H54 (cell line): ENCODE measurements at places on chromosomes 7 and 10.

DNA sequence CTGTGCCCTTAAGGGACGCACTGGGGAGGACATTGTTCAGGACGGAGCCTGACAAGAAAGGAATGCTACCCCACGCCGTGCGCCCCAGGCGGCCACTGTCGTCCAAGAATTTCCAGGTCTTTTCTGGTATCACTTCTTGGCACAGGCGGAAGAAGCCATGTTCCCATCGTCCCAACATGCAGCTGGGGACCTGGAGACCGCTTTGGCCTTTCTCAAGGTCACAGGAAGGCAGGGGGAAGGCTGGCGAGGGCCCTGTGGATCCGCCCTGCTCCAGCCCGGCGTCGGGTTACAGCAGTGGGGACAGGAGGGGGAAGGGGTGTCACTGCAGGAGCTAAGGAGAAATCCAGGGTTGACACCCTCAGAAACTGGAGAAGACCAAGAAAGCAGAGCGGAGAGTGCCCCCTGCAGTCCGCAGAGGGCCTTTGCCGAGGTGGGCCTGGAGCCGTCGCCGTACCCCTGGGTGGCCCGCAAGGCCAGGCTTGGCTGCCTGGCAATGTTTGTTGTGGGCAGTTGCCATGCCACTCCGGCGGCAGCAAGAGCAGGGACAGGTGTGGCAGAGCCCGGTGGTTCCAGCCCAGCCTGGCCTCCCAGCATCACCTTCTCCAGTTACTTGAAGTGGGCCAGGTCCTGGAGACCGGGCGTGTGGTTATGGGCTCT is 104.1 kb downstream of the LHPP start:
- no peak for DNase-seq

- no peak for DNase-seq
Measured at GRCh38 chr10:1581189-1581588, 156.1 kb downstream of the ADARB2 start.

DNA sequence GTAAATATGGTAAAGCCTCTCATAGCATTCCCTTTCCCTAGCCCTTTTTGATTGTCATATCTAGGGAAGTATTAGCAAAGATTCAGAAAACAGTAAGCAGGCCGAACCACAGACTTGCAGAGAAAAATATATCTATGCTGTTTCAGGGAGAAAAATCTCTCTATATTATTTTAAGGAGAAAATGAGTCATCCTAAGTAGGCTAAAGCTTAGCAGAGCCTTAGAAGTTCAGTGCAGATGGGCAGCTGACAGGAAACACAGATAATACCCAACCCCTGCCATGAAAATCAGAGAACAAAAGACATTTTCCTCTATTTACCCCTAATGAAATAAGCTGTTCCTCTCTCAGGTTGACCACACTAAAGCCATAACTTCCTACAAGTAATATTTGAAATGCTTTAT is 16.5 kb downstream of the C1QL3 start:
- DNase-seq = no peak

DNA sequence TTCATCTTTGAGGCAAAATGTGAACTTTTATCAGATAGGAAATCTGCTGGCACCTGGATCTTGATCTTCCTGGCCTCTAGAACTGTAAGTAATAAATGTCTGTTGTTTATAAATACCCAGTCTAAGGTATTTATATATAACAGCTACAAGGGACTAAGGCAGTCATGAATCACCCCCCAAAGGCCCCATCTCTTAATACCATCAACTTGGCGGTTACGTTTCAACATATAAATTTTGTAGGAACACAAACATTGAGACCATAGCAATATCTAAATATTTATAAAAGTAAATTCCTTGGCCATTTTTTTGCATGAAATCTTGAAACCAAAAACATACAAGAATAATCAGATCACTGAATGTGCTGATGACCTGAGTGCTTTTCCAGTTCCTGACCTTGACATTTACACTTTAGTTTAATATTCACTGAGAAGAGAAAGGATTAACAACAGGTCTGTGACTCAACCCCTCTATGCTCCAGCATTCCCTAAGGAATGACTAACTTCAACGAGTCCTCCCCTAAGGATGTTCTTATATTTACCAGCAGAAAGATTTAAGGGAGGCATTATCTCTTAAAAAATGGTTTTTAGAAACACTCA is 1438.5 kb upstream of the CELF2 start:
- no peak for DNase-seq

GRCh38 chr10:75512203-75512933 is 80.9 kb downstream of the LRMDA start:
- no peak for DNase-seq

DNA sequence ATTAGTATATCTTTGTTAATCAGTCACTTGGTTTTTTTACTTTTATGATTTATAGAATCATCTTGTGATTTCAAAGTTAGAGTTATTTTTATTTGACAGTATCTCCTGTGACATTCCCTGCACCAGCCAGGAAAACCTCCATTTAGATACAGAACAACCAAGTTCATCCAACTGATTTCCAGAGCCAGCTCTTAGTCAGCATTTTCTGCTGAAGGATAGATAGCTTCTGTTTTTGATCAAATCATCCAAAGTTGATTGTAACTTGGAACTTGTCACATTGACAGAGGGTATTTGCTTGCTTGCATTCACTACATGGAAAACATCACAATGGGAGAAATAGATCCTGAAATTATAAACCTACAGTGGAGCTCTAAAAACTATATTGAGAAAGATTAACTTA is 122.6 kb downstream of the PON1 start:
- no peak for DNase-seq

DNA sequence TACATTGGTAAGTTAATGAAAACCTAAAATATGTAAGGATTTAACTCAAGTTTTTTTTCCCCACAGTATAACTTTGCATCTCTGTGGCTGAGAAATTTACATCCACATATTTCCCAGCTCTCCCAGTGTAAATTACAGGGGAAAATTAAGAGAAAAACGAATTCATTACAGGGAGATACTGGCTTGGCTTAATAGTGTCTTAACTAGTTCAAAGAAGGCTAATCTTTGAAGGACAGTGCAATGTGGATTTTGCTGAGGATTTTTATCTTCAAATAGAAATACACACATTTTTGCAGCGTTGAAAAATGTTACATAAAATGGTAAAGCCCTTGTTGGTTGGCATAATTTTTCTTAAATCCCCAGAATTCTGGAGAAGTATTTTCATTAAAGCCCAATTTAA is 1.5 kb downstream of the CBX3 start:
- DNase-seq = no peak

- no peak for DNase-seq
Measured at GRCh38 chr7:885893-886625, 9.7 kb downstream of the GET4 start.

DNA sequence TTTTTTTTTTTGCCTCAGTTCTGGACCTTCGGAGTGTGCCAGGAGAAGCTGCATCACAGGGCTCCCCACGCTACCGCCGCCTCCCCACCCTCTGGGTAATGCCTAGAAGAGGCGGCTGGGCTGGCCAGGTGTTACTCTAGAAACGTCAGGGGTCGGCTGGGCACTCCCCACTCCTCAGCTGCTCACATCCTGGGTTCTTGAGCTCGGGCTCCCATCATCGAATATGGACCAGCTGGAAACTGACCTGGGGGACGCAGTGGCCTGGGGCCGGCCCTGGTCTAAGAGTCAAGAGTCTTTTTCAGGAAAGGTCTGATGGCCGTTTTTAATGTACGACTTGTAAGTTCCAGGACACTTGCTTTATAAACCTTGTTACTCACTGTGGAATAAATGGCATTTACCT is 326.5 kb downstream of the WDR37 start:
- no peak for DNase-seq
